Activated naive CD4-positive, alpha-beta T cell (primary cell): ENCODE measurements at places on chromosomes 7 and 10.

GRCh38 chr10:24869354-24870015 is 82.9 kb downstream of the PRTFDC1 start:
- no peak for DNase-seq

DNA sequence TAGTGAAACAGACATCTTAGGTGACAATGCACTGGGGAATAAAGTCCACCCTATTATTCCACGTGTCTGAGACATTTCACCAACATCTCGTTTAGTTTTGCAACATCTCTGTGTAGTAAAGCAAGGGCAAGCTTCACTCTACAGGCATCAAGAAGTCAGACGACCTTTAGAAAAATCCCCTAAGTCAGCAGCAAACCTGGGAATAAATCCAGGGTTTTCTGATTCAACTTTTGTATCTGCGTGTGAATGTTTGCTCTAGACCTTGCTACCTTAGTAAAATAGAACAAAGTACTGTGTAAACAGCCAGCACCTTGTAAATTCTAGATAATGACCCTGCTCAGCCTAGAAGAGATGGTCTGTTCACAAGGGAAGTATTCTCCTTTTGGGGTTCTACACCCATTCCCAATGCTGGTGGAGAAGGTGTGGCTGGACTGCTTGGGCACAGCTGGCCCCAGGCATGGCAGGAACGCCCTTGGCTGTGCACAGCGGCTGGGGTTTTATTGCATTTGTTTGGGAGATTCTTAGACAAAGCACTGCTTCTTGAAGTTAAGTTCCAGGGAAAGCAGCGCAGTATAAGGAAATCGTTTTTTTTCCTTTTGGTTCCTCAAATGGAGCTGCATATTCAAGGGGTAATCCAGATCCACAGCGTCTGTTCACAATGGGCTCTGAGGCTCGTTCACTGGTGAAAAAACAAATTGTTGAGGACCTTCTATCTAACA is 38.3 kb upstream of the GALNTL5 start:
- DNase-seq: no peak

GRCh38 chr7:41817386-41817785 is 114.5 kb upstream of the INHBA start:
- DNase-seq: no peak

- no peak for DNase-seq
Observed at GRCh38 chr7:144074374-144074773, 4.8 kb downstream of the OR2A25 start.

GRCh38 chr7:128986609-128987008 is 48.9 kb downstream of the IRF5 start:
- DNase-seq: no peak

DNA sequence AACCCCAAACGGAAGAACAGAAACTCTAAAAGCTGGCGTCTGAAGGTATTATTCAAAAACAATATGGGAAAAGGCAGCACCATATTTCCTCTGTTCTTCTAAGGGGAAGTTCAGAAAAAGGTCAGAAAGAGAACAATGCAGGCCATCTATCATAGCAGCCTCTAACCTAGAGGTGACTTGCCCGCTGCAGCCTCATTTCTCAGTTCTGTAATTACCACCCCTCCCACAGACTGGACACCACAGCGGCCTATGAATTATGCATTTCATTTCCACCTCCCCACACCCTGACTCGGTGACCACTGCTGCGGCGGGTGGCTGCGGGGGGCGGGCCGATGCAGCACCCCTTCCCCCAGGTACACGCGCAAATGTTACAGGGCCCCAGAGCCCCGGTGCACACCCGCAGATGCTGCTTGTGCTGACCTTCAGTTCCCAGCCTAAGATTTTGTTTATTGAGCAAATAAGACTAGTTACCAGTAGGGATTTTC is 125.5 kb downstream of the CLEC2L start:
- DNase-seq: no peak

DNA sequence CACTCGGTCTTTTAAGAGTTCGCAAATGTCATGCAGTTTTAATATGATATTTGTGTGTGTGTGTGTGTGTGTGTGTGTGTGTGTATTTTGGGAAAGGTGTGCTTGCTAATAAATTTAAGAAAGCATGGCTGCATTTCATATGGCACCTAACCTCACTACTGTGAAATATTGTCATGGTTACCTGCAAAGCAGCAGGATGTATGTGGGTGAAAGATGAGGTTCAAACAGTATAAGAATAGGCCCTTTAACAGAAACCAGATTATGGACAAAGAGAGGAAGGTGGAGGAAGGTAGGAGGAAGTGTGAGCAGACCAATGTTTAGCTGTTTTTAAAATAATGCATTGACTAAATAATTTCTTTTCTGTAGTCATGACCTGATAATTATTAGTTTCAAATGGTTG is 73.5 kb upstream of the CACNA2D1 start:
- DNase-seq: no peak

DNA sequence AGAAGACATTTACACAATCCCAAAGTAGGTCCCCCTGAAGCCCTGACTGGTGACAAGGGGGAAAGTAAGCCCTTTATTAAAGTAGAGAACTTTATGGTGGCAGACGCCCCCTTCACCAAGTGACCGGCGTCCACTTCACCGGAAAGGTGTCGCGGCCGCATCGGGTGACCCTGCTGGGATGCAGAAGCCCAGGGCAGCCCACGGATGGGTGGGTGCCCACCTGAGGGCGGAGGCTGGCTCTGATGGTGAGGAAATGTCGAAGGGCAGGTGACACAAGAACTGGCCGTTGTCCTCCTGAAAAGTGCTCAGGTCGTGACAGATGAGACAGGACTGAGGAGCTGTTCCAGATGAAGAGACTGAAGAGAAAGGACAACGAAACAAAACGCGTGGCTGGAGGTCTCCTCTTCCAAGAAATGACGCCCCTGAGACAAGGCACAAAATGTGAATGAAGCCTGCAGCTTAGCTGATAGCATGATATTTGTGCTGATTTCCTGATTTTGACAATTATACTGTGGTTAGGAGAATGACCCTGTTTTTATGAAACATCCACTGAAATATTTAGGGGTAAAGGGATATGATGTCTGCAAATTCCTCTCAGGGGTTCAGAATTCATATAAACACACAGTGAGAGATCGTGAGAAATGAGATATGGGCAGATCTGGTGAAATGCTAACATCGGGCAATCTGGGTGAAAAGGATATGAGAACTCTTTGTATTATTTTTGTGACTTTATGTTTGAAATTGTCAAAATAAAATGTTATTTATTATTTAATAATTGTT is 123.9 kb downstream of the PRKAG2 start:
- no peak for DNase-seq

DNA sequence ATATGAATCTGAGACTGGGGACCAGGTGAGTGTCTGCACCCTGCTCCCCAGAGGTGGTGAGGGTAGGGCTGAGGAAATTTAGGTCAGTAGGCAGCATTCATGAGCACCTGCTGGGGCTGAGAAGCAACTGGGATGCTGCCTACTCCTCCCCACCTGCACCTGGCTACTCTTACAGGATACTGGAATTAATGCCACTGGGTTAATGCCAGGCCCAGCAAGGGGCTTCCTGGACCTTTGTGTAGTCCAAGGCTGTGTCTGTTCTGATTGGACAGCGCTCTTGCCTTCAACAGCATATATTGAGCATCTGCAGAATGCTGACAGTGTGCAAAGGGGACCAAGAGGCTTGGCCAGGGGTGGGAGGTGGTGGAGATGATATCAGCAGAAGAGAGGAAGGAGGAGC is 32.1 kb downstream of the ADCYAP1R1 start:
- DNase-seq: no peak

GRCh38 chr10:95539560-95540284 is 21.4 kb downstream of the SORBS1 start:
- DNase-seq: no peak

DNA sequence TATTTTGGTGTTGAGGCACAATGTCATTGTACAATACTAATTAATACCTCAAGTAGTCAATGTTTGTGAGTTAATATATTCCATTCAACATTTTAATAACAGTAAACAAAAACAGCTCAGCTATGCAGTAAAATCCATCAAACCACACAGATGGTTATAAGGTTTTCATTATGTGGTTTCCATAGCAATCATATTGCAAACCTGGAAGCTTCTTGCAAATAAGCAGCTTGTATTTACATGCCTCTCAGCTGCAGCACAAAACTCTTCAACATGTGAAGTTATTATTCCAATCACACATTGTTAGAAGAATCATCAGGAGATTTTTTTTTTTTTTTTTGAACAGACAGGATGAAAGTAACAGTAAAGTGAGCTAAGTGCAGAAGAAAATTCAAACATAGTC is 170.2 kb downstream of the SKAP2 start:
- no peak for DNase-seq
